ENCODE measurements at places on chromosomes 13 and 19.
A peak's percentile ranks its signal among the peaks of the same experiment; 100 is the strongest.

GRCh38 chr13:77548095-77548494 is 12.6 kb downstream of the SCEL start:
- DNase-seq, result no peak

GRCh38 chr13:91722267-91722884 is 324.0 kb downstream of the GPC5 start:
- DNase-seq, result no peak

DNA sequence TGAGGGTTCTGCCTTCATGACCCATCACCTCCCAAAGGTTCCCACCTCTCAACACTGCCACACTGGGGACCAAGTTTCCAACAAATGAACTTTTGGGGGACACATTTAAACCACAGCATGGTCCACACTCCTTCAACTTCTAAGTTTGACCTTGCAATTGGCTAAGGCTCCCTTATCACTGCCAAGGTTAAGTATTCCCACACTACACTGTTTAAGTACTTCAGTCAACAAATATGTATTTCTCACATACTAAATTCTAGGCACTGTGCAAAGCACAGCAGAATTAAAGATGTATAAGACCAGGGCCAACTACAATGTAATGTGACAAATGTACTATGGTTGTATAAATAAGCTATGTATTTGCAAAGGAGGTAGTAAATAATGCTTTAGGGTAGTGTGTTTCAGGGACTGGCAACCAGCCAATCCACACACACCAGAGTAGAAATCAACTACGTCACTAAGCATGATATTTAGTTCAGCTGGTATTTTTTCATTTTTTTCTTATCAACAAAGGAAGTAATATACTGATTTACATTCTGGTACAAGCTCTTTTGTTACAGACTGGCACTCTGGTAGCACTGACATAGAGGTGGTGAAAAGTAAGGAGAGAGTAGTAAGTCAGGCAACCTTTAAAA is 12.2 kb downstream of the NUFIP1 start:
- no peak for DNase-seq

DNA sequence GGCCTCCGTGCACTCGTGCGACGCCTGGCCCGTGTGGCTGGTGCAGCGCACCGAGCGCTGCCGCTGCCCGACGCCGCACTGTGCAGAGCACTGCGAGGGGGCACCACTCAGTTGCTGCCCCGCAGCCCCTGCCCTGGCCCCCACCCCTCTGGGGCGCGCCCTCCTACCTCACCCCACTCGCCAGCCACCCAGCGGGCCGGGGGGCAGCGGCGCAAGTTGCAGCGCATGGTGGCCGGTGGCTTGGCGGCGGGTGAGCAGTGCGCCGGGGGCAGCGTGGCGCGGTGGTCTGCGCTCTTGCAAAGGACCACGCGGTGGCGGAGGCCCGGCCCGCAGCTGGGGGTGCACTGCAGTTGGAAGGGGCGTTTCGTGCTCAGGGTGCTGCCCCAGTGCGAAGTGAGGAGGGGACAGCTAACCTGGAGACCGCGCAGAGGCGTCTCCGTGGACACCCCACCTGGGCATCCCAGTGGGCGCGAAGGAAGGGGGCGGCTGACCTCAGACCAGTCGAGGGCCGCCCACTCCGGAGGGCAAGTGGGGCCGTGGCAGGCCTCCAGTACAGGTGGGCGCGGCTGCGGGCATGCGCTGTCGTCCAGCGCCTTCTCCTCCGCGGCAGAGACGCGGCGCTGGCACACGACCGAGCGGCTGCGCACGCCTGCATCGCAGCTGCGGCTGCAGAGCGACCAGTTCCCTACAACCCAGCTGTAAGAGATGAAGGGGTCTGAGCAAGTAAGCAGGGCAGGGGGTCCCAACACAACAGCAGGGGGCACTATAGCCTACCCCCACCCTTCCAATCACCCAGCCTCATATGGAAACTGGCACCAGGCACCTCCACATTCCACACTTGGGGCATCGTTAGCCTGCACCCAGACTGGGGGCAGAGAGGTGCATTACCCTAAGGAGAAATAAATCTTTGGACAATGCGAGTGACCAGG is 8.0 kb upstream of the MYO1F start:
- DNase-seq, result no peak

DNA sequence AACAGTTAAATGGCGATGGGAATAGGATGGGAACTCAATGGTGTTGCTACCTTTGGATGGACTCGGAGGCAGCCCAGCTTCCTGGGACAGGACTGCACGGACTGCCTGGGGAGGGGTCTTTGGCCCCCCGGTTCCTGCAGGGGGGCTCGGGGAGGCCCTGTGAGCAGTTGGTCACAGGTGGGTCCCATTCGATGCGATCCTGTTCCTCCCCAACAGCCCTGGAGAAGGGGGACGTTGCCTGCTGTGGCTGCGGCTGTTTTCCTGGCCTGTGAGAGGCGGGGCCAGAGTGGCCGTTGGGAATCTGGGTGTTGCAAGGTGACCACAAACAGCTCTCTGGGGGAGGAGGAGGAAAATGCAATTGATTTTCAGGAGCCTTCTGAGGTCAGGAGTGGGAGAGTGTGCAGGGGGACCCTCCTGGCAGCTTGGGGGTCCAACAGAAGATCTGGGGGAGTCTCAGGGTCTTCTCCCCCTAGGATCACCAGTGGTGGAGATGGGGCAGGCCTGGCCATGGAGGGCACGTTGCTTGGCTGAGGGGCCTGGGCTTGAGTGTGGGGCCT is 1.9 kb upstream of the PLPPR3 start:
- DNase-seq, result no peak

DNA sequence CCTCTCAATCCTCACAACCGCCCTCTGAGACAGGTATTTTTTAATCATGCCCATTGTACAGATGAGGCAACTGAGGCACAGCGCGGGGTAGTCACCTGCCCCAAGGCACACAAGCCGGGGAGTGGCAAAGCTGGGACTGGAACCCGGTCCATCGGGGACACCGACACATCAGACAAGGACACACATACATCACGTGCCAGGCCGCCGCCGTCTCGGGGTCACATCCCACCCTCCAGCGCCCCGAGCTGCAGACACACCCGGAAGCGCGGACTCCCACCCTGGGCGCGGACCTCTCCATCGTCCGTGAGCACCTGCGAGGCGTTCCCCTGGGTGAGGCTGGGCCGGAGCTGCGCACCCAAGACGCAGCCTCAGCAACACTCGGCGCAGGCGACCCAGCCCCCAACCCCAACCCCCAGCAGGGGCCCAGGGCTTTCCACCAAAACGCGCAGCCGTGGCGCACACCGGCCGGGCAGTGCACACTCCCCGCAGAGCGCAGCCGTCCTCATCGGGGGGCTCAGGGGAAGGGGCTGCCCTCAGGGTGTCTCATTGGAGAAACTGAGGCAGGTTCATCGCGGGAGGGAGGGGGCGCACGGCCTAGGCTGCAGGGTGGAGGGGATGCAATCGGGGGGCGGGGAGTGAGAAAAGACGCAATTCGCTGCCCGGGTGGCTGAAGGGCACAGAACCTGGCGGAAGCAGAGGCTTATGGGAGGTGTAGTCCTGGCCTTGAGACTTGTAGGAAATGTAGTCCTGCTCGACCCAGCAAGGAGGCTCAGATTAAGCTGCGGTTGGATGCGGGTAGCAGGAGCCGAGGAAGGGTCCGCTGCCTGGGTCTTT is 1.9 kb upstream of the LMTK3 start:
- peak; percentile 76 for DNase-seq

DNA sequence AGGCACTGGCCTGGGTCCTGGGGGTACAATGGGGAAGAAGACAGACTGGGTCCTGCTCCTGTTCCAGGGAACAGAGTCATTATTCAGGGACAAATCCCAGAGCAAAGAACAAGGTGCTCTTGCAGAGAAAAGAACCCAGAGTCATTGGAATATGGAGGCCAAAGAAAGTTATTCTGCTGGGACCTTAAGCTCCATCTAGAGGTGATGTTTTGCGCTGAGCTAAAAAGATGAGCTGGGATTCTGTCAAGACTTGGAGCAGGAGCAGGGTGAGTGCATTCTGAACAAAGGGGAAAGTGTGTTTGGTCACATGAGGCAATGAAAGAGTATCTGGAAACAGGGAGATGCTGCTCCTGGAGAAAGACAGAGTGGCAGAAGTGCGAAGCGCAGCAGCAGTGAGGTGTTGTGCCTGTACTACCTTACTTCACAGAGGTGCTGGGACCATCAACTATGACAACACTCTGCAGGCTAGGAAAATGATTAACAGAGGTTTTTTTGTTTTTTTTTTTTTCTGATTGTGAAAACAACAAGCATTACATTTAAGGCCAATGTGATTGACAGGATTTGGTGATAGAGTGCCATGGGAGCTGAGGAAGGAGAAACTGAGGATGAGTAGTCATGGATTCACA is 95.3 kb upstream of the TNFSF11 start:
- no peak for DNase-seq

- no peak for DNase-seq
Observed at GRCh38 chr13:30224732-30225131, 82.6 kb downstream of the KATNAL1 start.

- DNase-seq, result no peak
Observed at GRCh38 chr19:10045371-10045770, 32.1 kb downstream of the RDH8 start.

DNA sequence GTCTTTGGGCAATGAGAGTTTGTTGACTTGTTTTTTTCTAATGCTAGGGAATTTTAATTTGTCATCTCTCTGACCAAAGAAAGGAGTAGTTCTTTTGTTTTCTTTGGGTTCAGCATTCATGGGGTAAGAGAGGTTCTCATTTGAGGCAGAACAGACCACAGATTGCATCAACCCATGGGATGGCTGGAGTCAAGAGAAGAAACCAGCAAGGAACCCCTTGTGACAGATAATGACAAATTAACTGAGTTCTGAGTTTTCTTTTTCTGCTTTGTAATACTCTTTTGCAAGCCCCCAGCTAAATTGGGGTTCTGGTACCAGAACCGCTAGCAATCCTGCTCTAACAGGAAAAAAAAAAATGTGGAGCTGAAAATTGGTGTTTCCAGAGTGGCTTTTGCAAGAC is 864.1 kb downstream of the DIAPH3 start:
- no peak for DNase-seq

DNA sequence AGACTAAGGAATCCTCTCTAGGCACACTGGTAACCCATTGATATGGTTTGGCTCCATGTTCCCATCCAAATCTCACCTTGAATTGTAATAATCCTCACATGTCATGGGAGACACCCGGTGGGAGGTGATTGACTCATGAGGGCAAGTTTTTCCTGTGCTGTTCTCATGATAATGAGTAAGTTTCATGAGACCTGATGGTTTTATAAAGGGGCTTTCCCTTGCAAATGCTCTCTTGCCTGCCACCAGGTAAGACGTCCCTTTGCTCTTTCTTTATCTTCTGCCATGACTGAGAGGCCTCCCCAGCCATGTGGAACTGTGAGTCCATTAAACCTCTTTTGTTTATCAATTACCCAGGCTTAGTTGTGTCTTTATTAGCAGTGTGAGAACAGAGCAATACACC is 81.4 kb upstream of the GPC6 start:
- no peak for DNase-seq

GRCh38 chr13:111117289-111117688 is 2.2 kb downstream of the ARHGEF7 start:
- DNase-seq, result no peak

DNA sequence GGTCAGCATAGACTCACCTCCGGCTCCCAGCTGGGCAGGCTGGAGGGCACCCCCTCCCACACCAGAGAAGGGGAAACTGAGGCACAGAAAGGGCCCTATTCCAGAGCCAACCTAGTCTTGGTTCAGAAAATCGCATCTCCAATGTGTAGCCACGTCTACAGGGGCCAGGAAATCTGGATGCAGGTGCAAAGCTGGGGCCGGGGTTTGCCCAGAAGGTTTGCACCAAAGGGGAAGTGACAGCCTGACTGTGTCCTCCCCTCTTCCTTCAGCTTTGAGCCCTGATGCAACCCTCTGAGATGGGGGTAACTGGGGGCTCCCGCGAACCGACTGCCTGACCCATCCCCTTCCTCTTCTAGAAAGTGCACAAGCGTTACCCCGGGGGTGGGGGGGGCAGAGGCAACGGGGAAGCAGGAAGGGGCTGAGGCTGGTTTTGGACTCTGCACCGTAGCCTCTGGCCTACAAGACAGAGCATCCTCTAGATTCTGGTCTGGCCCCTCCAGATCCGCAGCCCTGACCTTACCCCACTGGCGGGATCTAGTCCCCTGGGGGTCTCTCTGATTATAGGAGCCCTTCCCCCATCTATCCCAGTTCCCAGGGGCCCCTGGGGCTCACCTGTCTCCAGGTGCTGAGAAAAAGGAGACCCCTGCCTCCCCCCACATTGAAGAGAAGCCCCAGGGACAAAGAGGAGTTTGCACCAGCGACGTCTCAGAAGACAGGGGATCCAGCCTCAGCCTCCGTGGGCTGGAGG is 1.1 kb upstream of the ONECUT3 start:
- no peak for DNase-seq

DNA sequence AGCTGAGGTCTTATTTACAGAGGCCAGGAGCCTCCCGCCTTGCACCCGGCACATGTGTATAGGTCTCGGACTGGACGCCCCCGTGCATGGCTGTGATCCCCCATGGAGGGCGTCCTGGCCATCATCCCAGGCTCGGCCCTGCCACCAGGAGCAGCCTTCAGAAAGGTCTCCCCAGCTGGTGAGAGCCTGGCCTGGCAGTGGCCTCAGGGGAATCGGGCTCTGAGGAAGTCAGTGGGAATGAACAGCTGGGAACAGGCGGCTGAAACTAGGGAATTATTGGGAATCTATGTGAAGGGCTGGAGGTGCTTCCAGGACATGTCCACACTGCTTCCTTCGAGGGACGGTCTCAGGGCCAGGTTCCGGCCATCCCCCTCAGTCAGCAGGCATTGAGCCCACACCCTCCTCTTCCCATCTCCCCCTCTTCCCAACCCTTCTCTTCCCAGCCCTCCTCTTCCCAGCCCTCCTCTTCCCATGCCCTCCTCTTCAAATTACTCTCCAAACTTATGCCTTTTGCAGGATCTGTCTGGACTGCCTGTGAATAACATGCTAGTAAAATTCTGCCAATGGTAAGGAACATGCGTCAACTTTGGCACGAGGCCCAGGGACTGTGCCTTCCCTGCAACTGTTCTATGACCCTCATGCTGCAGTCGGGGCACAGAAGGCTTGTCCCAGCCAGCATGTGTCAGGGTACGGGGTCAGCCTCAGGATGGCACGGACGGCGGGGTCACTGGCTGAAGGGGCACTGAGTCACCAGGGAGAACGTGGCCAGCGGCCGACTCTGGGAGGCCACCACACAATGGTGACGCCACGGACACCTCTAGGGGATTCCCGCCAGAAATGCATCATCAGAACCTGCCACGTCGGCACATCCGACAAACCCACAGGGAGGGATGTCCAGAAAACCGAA is 24.2 kb upstream of the C13orf46 start:
- no peak for DNase-seq

DNA sequence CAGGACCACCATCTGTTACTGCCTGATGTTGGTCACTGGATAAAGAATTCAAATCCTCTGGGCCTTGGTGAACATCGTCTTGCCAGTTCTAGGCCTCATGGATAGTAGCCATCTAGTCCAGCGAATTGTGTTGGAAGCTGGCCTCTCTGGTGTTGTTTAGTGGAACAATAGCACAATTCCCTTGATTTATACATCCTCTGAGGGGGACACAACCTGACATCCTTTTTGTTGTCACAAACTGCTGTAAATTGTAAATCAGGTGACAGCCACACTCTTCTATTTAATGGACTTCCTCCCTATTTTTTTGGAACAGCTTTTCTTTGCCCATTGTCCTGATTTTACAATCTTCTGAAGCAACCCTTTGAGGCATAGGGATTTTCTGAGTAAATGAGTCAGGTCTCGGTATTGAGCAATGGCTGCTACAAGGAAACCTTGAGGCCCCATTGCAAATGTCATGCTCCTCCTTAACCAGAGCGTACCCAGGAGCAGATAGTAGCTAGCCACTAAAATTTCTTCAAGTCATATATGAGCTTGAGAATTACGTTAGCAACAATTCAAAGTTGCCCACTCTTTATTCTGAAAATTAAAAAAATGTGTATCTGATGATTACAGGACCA is 263.3 kb downstream of the COG6 start:
- DNase-seq, result no peak

- DNase-seq, result no peak
Observed at GRCh38 chr13:95956589-95957148, 96.5 kb downstream of the UGGT2 start.
